ENCODE measurements at places on chromosomes 5 and 9.

GRCh38 chr5:8150791-8151190, 281.8 kb downstream of the MTRR start:
- DNase-seq, result no peak

DNA sequence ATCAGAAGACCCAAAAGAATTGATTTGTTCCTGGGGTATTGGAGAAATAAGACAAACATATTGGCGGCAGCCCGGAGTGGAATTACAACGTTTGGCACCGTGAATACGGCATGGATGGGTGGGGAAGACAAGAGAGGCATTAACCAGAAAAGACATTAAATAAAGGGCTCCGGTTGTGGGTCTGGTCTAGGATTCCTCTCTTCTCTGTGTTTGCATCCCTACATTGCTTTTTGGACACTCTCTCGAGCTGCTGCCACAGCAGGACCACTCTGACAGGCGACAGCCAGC, 138.7 kb upstream of the PALM2AKAP2 start:
- no peak for DNase-seq

- no peak for DNase-seq
Measured at GRCh38 chr9:116506685-116507084, 180.4 kb upstream of the TRIM32 start.

DNA sequence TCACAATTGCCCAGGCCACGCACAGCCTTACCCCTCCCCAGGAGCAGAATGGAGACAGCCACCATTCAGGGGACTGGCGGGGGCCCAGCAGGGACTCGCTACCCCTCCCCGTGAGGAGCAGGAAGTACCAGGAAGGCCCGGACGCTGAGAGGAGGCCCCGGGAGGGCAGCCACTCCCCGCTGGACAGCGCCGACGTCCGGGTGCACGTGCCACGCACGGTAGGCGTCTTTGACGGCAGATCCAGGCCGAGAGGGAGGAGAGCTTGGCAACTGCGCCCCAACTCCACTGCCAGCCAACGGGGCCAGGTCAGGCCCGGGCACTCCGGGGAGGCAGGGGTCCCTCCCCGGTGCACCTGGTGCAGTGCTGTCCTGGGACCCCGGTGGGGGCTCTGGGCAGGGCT, 14.0 kb downstream of the DNLZ start:
- DNase-seq, result no peak

GRCh38 chr5:59596586-59597350, 296.8 kb downstream of the PDE4D start:
- no peak for DNase-seq
